Activated naive CD4-positive, alpha-beta T cell treated with anti-CD3 and anti-CD28 coated beads, Interleukin-2, amount 50 U/mL, for 72 hours (primary cell): ENCODE measurements at places on chromosomes 13 and 19. TPM values are rescaled to one million over a fixed set of nuclear protein-coding genes. Genes with fewer than 3 reads are reported as not detected.

The PCDH9 gene
- total RNA-seq = 0.16 TPM

- no peak for DNase-seq
These were observed 6.9 kb upstream of the CYSLTR2 start for GRCh38 chr13:48646791-48647190.

GRCh38 chr13:91313103-91313502, 34.4 kb upstream of the MIR17HG start:
- DNase-seq = no peak

- no peak for DNase-seq
These were observed 204.1 kb downstream of the KATNAL1 start for GRCh38 chr13:30103161-30103840.

DNA sequence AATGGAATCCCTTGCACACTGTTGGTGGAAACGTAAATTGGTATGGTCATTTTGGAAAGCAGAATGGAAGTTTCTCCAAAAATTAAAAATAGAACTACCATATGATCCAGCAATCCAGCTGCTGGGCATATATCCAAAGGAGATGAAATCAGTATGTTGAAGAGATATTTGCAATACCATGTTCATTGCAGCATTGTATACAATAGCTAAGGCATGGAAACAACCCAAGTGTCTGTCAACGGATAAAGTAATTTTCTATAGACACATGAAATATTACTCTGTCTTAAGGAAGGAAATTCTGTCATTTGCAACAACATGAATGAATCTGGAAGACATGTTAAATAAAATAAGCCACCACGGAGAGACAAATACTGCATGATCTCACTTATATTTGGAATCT, 124.7 kb downstream of the GPC5 start:
- no peak for DNase-seq
